ENCODE measurements at places on chromosomes 16 and 17. TPM values are rescaled to one million over a fixed set of nuclear protein-coding genes. Genes with fewer than 3 reads are reported as not detected.

- H3K27me3 ChIP-seq: no peaks in the 10 kb centered on the region
- no peak overlapping the region for H3K4me3 ChIP-seq
- no peak overlapping the region for H3K27ac ChIP-seq
Measured at GRCh38 chr16:14483819-14484385, 146.2 kb downstream of the PARN start.

DNA sequence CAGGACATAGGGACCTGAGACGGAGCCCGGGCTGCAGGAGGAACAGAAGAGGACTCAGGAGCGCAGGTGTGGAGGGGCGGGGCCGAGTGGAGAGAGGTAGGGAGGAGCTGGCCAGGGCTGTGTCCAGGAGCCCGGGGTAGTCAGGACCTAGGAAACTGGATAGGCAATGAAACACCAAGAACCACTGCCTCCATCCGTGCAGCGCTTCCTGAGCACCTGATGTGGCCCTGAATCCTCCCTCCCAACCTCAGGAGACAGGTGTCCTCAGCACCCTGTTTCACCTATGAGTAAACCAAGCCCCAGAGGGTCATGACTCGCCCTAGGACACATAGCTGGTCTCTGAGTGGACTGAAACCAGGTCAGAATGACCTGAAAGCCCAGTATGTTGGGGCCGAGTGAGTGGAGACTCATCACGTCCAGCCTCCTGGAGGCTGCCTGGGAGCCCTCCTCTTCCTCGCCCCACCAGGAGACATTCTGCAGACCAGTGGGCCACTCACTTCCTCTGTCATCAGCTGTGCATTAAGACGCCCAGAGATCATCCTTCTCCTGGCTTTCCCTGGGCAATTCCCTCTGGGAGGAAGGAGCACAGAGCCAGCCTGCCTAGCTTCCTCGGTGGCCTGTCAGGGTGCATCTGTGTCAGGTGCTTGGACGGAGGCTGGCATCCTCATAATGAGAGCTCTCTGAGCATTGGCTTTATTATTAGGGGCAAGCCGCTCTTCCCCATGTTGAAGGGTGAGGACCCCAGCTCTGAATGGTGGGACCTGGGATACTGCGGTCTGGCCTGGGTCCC, 72.8 kb downstream of the SCNN1B start:
- DNase-seq: no peak
- H3K36me3 ChIP-seq: no peaks in the 10 kb centered on the region
- H3K27ac ChIP-seq: no peak overlapping the region
- H3K27me3 ChIP-seq: no peaks in the 10 kb centered on the region

DNA sequence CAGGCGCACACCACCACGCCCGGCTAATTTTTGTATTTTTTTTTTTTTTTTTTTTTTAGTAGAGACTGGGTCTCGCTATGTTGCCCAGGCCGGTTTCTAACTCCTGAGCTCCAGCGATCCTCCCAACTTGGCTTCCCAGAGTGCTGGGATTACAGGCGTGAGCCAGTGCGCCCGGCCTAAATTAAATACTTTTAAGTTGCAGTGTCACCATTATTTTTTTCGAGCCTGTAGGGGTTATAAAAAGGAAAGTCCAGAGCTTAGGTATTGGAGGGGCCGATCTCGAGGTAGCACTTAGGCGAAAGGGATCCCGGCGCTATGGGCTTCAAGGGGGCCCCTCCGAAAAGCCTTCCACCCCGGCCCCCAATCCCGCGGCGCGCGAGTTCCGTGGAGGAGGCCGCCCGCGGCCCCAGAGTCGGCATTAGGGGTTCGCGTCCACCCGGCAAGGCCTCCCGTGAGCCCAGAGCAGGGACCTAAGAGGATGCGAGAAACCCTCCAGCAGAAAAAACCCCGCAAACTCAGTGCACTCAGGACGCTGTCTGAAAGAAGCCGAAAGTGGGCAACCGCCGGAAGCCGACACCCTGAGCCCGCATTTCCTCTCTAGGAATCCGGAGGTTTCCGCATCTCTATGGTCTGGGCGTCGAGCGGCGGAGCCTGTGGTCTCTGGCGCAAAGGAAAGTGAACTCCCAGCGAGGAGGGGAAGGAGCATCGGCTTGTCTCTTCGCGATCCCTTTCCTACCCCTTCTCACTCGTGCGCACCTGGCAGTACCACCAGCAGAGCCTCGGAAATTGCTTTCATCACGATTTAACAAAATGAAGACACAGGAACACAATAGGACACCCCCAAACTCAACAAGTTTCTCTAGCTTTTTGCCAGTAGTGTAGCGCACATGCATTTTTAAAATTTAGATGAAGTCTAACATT, 14.1 kb upstream of the RGS9 start:
- peaks cover 22% of the 10 kb centered on the region for H3K4me1 ChIP-seq
- peak; percentile 96 for DNase-seq
- H3K4me3 ChIP-seq: peak overlapping the region; percentile 93
- H3K27ac ChIP-seq: peak overlapping the region; percentile 79

Gene NUPR1
- not detected for total RNA-seq

Gene SPN
- total RNA-seq: 0.63 TPM
